Stimulated activated CD4-positive, alpha-beta T cell treated with anti-CD3 and anti-CD28 coated beads, Interleukin-15, amount 100 ng/mL, for 48 hours (primary cell): ENCODE measurements at places on chromosomes 4 and X.

- DNase-seq = no peak
These were observed 36.2 kb upstream of the DHRSX start for GRCh38 chrX:2536974-2537373.

- no peak for DNase-seq
These were observed 603.2 kb upstream of the FAM241A start for GRCh38 chr4:111542056-111542455.

- DNase-seq = no peak
These were observed 1.7 kb downstream of the RNF175 start for GRCh38 chr4:153758136-153758535.

- DNase-seq = no peak
These were observed 1.0 kb downstream of the ZDHHC9 start for GRCh38 chrX:129842510-129843208.
